NCI-H1048 (cell line): ENCODE measurements at places on chromosomes 7 and 10.

DNA sequence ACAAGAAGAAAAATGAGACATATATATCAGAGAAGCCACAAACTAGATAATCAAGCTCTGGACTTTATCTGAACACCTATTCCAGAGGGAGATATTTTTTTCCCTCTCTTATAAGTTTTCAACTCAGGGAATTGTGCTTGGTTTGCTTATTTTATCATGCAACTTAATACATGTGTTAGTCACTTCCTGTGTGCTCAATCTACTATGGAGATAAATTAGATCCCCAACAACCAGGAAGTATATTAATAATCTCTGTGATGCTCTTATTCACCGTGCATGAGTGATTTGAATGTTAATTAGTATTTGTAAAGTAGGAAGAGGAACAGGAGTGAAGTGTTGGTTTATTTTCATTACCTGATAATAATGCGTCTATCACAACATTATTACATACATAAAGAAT, 38.8 kb upstream of the ZNF365 start:
- no peak for DNase-seq

- no peak for DNase-seq
Measured at GRCh38 chr7:144037414-144038035, 11.2 kb upstream of the OR2A5 start.

DNA sequence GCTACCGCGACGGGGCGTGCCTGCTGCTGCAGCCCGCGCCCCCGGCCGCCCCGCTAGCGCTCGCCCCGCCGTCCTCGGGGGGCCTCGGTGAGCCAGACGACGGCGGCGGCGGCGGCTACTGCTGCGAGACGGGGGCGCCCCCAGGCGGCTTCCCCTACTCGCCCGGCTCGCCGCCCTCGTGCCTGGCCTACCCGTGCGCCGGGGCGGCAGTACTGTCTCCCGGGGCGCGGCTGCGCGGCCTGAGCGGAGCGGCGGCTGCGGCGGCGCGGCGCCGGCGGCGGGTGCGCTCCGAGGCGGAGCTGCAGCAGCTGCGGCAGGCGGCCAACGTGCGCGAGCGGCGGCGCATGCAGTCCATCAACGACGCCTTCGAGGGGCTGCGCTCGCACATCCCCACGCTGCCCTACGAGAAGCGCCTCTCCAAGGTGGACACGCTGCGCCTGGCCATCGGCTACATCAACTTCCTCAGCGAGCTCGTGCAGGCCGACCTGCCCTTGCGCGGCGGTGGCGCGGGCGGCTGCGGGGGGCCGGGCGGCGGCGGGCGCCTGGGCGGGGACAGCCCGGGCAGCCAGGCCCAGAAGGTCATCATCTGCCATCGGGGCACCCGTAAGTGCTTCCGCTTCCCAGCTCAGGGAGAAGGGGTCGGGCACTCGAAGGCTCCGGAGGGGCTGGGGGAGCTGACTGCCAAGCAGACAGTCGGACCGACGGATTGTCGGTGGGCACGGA, 761 bp downstream of the PTF1A start:
- no peak for DNase-seq

DNA sequence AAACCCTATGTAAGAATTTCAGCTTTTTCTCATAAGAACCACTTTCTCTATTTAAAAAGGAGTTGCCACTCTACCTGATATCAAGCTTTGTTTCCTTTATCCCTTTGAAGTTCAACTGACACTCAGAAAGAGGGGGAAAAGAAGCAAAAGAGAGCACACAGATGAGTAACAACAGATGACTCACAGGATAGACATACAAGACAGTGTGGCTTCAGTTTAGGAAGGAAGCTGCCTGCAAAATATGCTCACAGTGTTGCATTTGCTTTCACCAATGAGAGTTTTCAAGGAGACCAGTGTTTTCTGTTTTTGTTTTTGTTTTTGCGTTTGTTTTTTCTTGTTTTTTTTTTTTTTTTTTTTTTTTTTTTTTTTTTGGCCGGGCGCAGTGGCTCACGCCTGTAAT, 1181.6 kb downstream of the DNAJB9 start:
- DNase-seq: no peak

DNA sequence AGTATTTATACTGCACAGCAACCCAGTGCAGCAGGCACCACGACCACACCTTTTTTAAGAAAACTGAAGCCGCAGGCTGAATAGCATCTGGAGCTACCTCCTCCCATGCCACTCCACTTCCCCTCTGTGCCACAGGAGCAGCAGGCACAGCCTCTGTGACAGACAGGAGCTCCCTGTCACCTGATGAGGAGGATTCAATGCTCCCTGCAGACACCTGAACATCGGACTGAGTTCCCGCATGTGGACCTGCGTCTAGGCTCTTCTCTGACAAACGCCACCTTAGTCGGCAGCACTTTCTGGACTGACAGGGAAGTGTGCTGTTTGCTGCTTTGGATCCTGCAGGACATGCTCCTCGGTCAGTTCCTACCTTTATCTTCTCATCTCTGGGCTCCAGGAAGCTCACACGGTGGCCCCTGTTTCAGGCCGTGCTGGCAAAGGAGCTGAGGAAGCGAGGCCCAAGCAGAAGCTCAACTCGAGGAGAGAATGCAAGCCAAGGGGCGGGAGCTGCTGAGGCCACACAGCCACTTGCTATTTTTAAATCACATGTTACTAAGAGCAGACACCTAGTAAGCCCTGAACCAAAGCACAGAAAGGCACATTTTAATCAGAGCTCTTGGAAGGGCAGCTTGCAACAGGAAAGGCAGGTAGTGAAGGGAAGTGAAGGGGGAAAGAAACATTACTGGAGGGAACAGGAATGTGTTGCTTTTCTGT, 56.6 kb downstream of the VOPP1 start:
- no peak for DNase-seq

DNA sequence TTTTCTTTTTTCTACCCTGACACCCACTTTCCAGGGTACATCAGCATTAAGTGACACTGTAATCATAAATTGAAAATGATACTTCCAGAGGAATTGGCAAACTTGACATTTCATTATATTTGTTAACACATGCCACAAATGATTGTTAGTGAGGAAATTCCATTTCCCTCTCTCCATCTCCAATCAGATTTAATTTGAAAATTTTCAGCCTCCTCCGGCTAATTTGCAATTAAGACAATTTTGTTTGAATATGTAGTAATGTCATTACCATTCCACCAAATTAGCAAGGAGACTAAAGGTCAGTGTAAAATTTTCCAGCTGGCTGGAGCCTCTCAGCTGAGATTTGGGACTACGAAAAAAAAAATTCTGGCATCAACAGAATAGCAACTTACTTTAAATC, 242.7 kb downstream of the FOXP2 start:
- DNase-seq: no peak

GRCh38 chr7:138584696-138585095, 116.5 kb downstream of the SVOPL start:
- DNase-seq: no peak

DNA sequence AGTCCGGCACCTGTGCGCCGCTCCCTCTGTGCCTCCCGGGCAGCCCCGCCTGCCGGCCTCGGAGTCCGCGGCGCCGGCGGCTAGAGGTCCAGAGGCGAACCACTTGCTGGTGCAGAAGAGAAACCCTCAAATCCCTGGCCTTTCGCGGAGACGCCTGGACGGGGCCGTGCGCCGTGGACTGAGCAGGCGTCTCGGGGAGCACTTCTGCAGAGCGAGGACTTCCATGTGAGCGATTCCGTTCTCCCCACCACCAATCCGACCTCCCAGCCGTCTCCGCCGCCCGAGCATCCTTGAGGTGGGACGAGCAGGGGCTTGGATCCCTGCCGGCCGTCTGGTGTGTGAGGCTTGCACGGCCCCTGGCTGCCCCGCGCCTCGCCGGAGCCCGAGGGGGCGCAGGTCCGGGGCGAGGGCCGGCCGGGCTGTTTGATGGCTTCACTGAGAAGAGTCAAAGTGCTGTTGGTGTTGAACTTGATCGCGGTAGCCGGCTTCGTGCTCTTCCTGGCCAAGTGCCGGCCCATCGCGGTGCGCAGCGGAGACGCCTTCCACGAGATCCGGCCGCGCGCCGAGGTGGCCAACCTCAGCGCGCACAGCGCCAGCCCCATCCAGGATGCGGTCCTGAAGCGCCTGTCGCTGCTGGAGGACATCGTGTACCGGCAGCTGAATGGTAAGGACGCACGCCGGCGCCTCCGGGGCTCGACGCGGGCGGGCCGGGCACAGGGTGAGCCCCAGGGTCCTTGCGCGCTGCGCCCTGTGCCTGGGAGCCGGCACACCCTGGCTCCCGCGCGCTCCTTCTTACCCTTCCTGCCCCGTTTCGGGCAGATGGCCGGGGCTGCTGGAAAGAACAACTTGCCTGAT, 660 bp downstream of the GALNT17 start:
- DNase-seq: no peak

- DNase-seq: no peak
Measured at GRCh38 chr10:59004392-59004791, 172.1 kb upstream of the PHYHIPL start.

- no peak for DNase-seq
Measured at GRCh38 chr7:80632139-80632538, 6.3 kb upstream of the CD36 start.

DNA sequence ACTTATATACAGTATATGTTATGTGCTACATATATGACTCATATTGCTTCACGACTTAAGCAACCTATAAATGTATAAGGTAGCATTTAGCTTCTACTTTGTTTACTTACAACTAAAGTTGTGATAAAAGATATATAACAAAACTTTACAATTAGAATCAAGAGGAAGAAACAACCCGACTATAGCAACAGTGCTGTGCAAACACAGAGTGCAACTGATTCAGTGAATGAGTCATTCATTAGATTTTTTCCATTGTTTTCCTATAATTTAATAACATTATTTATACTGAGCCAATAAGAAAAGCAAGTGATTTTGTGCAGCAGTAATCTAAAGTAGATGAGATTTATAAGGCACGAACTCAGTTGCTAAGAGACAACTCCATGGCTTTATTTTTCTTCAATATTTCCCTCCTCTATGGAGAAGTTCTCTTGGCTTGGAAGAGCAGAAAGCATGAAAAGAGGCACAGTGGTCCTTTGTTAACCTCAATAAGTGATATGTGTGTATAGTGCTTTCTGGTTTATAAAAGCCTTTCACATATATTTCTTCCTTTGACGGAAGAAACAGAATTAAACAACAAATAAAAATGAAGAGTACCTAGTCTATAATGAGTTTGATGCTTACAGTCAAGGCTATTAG, 19.8 kb downstream of the CEP41 start:
- no peak for DNase-seq
